Activated CD4-positive, alpha-beta T cell treated with anti-CD3 and anti-CD28 coated beads for 36 hours (primary cell): ENCODE measurements at places on chromosomes 11 and 22. TPM values are rescaled to one million over a fixed set of nuclear protein-coding genes. Genes with fewer than 3 reads are reported as not detected.
A peak's percentile ranks its signal among the peaks of the same experiment; 100 is the strongest.

DNA sequence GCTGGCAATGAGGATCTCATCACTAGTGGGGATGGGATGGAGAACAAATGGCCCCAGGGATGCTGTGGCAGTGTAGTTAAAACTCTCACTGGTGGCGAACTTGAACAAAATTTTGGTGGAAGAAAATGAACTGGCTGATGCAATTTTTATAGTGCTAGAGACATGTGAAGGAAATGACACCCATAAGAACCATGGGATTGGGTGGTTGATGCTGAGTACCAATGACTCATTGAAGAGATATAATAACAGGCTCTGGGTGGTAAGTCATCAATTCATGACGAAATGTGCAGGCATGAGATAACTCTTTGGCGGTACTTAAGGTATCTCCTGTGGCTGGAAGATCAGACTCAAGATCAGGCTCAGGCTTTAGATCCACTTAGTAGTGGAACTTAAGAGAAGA is 172.9 kb upstream of the DDI1 start:
- DNase-seq, result no peak

DNA sequence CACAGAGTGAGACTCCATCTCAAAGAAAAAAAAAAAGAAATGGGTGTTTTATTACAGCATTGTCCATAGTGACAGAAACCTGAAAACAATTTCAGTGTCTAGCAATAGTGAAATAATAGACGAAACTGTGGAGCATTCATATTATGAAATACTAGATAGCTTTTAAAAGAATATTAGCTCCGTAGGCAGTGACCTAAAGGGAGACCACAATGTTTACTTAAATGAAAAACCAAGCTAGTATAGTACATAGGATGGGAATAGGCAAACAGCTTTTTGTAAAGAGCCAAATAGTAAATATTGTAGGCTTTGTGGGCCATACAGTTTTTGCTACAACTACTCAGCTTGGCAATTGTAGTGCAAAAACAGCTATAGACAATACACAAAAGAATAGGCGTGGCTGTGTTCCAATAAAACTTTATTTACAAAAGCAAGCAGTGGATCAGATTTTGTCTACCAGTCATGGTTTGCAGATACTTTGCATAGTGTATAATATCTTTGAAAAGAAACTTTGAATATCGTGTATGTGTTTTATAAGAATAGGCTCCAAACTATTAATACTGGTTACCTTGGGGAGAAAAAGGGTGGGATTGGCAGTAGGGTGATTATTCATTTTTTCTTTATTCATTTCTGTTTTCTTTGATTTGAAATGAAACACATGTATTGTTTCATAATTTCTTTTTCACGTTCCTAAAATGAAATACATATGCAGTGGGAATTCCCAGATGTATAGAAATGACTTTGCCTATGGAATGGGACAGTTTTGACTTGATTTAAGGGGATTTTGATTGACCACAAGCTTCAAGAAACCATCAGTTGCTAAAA is 50.7 kb downstream of the PRR5L start:
- no peak for DNase-seq

DNA sequence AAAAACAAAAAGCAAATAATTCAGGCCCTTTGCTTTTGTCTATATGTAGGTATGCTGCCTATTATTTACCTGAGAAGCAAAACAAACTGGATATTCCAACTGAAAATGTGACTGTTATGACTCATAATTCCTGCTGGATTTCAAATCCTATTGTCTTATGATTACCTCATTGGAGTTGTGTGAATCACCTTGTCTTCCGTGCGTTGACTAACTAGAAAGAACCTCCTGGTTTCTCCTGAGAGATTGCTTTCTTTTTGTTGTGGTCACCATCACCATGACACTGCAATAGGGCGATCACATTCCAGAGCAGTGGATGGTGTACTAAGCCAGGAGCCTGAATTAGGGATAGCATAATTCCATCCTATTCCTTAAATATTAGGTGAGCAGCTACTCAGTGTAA is 23.0 kb upstream of the EXPH5 start:
- DNase-seq, result no peak

GRCh38 chr11:69909561-69910518 is 90.6 kb upstream of the FGF3 start:
- peak; percentile 34 for DNase-seq

DNA sequence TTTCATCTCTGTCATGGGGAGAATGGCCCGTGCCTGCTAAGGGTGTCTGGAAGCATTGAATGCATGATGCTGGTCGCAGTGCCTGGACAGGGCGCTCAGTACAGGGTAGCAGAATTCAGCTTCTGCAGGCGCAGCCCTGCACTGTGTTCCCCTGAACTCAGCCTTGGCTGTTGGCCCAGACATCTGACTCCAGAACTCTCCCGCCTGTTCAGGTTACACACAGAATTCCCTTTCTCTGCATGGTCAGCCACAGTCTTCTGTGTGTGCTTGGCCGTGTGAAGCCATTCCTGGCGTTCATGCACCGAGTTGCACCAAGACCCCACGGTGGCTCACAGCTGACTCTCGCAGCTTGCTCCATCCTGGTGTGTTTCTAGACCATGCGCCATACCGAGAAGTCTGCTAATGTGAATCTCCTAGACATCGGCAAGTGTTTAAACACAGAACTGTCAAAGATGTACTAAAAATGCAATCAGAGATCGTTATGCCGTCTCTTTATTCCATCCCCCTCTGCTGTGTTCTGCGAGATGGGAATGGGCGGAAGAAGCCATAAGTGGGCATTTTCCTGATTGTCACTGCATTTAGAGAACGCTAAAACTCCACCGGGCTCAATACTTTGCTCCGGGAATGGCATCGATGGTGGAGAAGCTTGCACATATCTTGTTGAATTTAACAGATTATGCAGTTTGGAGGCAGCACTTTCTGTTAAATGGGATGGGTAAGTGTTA is 55.6 kb downstream of the MPPED1 start:
- no peak for DNase-seq

- no peak for DNase-seq
Observed at GRCh38 chr22:20431511-20432192, 6.0 kb downstream of the SCARF2 start.

DNA sequence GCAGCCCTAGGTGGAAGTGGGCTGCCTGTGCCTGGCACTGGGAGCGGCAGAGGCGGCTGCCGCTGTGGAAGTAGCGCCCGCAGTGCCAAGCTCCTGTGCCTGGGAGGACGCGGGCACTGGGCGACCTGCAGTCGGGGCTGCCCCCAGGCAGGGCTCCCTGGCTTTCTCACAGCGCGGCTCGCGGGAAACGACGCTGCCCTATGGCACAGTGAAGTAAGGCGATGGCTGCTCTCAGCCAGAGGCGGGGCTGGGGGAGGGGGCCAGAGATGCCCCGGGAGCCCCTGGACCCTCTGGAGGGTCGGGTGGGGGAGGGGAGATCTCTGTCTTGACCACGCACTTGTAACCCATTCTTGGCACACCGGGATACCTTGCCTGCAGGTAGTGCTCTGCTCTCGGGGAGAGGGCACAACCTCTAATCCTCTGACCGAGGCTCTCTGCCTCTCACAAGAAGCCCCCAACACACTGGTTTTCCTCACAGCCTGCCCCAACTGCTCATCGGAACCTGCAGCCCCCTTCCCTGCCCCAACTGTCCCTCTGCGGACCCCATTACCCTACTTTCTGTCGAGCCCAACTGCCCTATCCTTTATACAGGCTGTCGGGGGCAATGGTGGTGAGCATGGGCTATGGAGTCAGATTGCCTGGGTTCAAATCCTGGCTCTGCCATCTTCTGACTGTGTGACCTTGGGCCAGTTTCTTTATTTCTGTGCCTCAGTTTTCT is 32.2 kb upstream of the TRIM29 start:
- DNase-seq, result no peak

GRCh38 chr11:33724644-33725035 is 11.6 kb downstream of the CD59 start:
- no peak for DNase-seq

DNA sequence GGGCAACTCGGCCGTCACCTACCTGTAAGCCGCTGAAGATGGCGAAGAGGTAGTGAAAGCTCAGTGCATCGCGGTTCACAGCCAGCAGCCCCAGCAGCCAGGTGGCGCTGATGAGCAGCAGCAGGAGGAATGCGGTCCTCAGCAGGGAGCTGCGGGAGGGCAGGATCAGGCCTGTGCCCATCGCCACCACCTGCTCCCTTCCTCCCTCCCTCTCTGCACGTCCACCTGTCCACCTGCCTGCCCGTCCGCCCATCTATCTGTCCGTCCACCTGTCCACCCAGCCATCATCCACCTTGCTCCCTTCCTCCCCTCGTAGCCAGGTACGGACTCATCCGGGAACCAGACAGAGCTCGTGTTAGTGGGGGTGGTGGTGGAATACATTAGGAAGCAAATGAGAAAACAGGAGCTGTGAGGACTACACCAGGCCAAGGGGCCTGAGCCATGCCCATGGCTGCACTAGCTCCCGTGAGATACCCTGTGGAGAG is 32.2 kb downstream of the TRMU start:
- peak; percentile 88 for DNase-seq

DNA sequence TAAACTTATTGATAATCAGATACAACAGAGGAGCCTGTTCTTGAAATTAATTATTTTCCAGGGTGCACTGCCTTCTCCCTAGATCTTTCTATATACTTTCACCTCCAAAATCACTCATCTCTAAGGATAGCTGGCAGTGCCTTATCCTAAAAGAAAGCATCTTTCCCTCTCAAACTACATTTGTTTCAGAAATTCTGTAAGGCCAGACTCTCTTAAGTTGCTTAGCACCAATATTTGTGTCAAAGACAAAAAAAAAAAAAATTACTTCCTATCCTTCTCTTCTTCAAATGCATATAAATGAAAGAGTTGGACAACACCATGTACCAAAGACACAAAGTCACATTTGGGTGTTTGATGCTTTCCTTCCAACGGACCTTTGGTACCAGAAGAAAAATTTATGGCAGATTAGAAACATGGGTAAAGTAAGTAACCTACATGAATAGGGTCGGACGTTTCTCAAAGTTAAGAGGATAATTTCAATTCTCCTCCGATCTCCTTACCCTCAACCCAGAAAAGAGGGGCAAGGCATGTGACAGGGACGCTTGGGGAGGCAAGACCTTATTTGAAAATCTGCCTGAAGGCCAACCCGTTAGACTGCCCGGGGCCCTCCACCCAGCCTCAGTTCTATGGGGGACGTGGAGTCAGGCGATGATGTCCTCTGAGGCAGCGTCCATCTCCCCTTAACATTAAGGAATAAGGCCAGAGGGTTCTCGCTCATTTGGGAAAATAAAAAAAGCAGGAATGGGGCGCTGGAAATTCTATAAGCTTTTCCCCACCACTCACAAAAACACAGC is 66.3 kb downstream of the ETS1 start:
- no peak for DNase-seq

- no peak for DNase-seq
Observed at GRCh38 chr11:117816846-117817367, 7.6 kb downstream of the FXYD2 start.

DNA sequence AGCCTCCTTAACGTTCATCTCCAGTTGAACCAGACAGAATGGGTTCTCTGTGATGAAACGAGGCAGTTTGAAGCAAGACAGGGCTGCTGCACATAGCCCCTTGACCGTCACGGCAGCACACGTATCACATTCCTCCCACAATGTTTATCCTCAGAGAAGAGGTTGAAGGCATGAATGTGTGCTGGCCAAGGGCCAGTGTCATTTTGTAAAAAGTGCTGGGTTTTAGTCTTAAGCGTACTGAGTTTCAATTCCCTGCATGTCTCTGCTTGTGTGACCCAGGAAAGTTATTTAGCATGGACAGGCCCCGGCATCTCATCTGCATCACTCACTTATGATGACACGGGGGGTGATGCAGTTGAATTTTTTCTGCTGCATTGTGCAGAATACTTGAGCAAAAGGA is 31.6 kb downstream of the TTC12 start:
- no peak for DNase-seq

- DNase-seq, result no peak
Observed at GRCh38 chr11:127137771-127138280, 137.3 kb upstream of the KIRREL3 start.

GRCh38 chr22:40965936-40966725 is 15.0 kb downstream of the RBX1 start:
- DNase-seq, result no peak

DNA sequence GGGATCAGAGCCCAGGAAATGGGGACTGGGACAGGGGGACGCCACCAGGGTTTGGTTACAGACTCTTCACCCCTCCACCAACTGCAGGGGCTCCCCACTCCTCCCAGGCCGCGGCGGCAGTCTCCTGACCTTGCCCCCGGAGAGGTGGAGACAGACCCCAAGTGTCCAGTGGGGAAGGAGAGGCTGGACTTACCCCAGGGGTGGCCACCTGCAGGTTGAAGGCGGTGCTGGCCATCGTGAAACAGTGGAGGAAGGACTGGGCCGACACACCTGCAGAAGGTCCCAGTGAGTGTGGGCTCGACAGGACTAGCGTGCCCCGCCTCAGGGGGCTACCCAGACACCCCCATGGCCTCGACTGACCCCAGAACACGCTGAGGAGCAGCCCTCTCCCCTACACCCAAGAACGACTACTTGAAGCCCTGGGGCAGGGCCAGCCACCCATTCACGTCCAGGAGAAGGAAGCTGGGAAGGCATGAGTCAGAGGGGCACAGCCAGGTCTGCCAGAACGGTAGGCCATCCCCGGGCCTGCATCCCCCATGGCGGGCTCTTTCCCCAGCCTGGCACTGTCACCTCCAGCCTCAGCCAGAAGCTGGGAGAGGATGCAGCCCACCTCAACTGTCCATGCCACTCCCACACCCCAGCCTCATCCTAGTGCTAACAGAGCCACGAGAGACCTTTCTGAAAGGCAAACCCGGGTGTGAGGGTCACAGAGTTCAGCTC is 2.3 kb downstream of the GATD1 start:
- peak; percentile 12 for DNase-seq

DNA sequence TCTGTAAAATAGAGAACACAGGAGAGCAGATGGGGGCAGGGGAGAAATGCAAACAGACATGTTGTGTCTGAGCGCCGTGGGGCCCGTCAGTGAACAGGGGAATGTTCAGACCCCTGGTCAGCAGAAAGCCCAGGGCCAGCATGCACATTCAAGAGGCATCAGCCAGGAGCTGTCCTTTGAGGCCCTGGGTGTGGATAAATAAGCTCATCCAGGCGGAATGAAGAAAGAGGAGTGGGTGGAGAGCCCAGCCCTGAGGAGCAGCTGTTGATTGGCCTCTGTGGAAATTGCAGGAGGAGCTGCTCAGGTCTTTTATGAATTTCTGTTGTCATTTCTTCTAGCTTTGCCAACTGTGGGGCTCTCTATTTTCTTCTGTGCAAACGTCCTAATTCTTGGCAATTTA is 49.7 kb upstream of the CECR2 start:
- no peak for DNase-seq

GRCh38 chr11:13214276-13214675 is 63.3 kb upstream of the BMAL1 start:
- DNase-seq, result no peak

GRCh38 chr22:42581762-42582716 is 28.3 kb downstream of the SERHL2 start:
- peak; percentile 94 for DNase-seq

GRCh38 chr11:36450110-36450572 is 59.9 kb downstream of the TRAF6 start:
- no peak for DNase-seq

- no peak for DNase-seq
Observed at GRCh38 chr22:47295982-47296381, 533.5 kb downstream of the TBC1D22A start.

- DNase-seq, result no peak
Observed at GRCh38 chr22:28808716-28809355, 8.5 kb upstream of the XBP1 start.

Gene ZNF70
- total RNA-seq, result 1.6 TPM

Gene PDE3B
- total RNA-seq, result 24.7 TPM

Gene CD44
- 357 TPM for total RNA-seq
